ENCODE measurements at places on chromosomes 2 and 18.

DNA sequence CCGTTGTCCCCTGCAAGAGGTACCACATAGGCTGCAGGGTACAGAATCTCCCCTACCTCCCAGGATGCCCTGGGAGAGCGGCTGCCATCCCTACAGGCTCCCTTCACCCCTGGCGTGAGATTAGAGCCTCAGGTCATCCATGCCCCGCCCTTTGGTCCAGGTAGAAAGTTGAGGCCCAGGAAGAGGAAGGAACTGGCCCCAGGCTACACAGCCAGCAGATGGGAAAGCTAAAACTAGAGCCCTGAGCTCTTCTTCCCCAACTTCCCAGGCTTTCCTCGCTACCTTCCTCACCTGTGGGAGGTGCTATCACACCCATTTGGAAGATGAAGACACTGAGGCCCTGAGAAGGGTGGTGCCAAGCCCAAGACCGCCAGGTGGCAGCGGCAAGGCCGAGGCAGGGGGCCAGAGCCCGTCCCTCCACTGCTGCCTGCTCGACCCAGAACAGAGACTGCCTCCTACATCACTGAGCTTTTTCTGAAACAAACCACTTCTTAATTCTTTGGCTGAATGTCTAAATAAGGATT is 25.8 kb downstream of the CIB4 start:
- DNase-seq: no peak

DNA sequence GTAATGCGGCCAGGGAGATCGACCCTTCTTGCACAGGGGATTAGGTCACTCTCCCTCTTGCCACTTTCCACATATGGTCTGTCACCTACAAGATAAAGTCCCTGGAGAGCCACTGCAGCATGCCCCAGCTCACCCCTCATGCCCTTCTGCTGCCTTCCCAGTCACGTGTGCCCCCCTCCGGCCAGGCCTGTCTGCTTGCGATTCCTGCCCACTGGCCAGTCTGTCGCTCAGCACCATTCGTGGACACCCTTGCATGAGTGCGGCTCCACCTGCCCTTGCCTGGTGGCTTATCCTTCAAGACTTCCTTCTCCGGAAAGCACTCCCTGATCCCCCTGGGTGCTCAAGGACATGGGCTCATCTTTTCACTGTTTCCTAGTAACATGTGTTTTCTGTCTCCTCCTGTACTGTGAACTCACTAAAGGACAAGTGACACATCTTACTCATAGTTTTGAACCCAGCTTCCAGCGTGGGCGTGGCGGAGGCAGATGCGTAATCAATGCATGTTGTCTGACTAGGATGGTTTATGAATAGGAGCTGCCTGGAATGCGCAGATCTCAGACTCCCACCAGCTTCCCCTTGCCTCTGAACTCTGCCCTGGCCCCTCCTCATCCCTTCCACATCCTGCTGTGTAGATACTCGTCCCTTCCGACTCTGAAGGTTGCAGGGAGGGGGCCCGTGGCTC is 7.8 kb upstream of the NT5DC4 start:
- DNase-seq: no peak

GRCh38 chr2:17688600-17688999 is 65.0 kb downstream of the SMC6 start:
- DNase-seq: no peak

DNA sequence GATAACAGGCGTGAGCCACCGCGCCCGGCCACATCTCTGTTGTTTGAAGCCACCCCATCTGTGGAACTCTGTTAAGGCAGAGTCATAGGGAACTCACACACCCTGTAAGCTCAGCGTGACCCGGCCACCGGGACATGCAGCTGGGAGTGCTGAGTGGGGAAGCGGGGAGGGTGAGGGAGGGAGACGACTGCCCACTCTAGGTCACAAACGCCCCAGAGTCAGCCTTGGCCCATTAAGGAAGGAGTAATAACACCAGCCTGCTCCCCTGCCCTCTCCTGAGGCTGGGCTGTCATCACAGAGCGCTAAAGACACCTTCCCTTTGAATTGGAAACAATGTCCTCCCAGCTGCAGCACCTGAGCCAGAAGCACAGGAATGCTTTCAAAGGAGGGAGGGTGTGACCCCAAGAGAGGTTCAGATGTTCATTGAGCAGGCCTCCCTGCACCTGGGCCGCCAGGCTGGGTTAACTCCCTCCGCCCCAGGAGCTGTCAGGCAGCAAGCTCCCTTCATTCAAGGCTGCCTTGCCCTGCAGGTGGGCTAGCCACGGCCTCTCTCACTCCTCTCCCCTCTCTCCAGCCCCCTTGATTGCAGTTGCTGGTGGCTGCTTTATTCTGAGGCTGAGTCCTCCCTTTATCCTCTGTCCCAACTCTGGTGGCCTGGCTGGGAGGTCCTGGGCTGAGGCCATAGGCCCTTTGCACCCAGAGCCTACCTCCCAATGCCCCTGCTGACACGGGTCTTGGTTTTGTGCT is 77.2 kb upstream of the HPCAL1 start:
- no peak for DNase-seq

DNA sequence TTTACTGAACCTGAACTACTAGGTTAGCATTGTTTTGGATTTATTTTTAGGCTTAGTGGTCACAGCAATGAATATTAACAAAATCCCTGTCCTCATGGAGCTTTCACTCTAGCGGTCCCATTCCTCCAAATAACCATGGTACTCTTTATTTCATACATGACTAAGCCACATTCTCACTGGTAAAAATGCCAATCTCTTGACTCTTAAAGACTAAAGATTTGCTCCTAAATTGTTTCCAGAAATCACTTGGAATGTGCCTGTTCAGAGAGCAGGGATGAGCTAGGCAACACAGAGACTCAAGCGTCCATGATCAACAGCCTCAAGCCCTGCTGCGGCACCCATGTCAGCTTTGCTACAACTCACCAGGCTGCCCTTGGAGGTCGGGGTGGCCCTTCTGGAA is 13.5 kb downstream of the LMAN1 start:
- DNase-seq: no peak

DNA sequence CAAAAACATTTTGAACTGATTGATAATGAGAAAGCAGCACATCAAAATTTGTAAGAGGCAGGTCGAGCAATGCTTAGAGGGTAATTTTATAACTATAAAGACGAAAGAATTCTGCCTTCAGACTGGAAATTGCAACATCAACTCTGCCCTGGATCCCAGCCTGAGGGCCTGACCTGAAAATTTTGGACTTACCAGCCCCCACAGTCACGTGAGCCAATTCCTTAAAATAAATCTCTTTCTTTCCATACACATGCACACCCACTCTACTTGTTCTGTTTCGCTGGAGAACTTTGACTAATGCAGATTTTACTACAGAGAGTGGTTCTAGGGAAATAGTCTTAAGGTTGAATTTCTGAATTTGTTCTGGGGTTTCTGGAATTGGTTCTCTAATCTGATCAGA is 14.6 kb upstream of the ACOXL start:
- DNase-seq: no peak

GRCh38 chr18:74006143-74006542 is 141.5 kb downstream of the FBXO15 start:
- no peak for DNase-seq

DNA sequence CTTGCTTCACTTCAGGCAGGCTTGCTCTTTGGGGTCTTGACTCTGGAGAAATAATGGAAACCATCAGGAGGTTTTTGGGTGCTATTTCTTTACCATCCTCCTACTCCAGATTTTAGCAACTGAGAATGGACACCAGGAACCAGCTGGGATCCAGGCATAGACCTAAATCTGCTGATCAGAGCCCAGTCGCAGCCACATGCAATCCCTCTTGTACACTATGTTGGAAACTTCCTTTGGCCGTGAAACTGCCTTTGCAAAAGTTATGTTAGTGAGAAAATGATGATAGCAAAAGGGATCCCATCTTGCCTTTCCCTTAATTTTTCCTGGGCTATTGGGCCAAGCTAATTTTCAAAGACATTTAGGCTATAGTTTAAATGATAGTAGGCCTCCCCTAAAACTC is 158.8 kb upstream of the ARL4C start:
- DNase-seq: no peak

- DNase-seq: no peak
Observed at GRCh38 chr2:240311821-240312220, 123.6 kb upstream of the GPC1 start.

GRCh38 chr2:163656622-163657280 is 79.1 kb downstream of the FIGN start:
- no peak for DNase-seq

DNA sequence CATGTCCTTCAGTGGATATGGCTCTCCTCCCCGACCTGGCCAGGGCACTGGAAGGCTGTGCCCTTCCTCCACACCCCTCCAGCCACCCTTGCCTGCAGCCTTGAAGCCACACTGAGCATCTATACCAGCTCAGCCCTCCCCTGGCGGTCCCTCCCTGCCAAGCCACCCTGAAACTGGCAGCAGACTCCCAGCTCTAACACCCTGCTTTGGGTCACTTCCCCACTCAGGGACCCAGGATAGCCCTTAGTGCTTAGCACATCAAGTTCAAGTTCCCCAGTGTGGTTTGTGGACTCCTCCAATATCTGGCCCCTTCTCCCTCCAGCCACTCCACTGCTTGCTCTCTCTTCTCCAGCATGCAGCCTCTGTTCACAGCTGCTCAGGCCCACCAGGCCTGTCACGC is 89.4 kb downstream of the TNS1 start:
- no peak for DNase-seq

GRCh38 chr2:101188683-101189405 is 37.7 kb upstream of the TBC1D8 start:
- peak; percentile 72 for DNase-seq

DNA sequence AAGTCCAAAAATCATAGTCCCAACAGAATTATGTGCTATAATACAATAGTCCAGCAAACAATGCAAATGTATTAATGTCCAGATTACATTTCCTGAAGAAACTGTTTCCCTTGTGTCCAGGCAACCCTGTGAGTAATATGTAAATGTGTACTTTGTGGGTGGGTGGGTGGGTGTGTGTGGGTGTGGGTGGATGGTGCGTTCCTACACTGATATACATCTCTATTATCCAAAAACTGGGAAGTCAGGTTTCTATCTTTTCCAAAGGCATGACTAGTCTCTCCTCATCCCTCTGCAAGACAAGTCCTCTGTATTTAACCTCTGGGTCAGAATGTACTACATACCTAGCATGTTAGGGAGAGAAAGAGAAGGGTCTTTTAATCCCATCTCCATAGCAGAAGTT is 71.6 kb downstream of the LNPK start:
- DNase-seq: no peak

- DNase-seq: no peak
Observed at GRCh38 chr2:132478461-132479105, 62.0 kb downstream of the GPR39 start.

DNA sequence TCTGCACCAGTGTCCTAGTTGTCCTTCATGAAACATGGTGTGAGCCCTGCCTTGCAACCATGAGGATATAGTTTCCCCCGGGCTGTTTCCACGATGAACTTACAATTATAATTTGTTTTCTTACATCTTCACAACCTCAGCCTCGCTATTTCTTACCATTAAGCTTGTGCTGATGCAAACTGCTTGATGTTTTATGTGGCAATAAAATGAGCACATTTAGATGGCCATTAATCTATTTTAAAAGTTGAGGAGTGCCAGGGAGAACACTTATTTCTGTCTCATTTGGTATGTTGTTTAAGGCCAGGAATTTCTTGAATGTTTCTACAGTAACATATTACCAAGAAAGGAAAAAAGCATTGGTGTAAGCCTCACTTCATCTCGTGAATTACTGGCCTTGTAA is 214.5 kb upstream of the SLC8A1 start:
- DNase-seq: no peak
